GM23248 (cell line): ENCODE measurements at places on chromosomes 11 and 22. TPM values are rescaled to one million over a fixed set of nuclear protein-coding genes. Genes with fewer than 3 reads are reported as not detected.

DNA sequence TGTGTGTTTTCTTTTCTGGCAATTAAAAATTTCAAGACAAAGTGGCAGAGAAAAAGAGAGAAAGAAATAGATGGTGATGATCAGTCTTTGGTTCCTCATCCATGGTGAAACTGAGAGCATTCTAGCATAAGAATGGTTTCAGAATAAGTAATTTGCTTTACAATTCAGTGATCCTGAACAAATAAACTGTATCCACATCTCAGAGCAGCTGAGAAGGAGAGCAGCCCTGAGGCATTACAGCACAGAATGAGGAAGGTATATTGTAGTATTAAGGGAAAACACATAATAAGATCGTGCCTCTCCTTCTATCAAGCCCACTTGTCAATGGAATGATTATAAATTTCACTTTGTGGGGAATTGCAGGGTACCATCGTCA, 17.4 kb downstream of the LUZP2 start:
- no peak for DNase-seq

DNA sequence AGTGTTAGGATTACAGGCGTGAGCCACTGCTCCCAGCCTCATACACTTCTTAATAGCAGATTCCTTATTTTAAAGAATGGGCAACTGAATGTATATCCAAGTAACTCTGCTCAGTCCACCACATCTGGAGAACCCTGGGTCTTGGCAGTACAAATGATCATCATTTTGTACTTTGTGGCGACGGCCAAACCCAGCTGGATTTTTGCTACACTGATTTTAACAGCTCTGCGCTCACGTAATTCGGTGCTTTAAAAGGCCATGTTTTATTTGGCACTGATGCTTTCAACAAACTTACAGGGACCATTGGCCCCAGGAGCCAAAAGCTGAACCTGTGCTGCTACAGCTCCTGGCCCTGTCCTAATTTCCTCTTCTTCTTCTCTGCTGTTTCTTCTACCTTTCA, 60.8 kb upstream of the PDE3B start:
- no peak for DNase-seq

GRCh38 chr11:76768088-76768908, 14.9 kb upstream of the TSKU start:
- DNase-seq: peak; percentile 36

GRCh38 chr11:134801570-134801969, 389.5 kb upstream of the B3GAT1 start:
- DNase-seq: no peak

GRCh38 chr11:6705905-6706535, 22.9 kb upstream of the MRPL17 start:
- peak; percentile 79 for DNase-seq

- no peak for DNase-seq
Measured at GRCh38 chr11:13126430-13126829, 117.3 kb downstream of the RASSF10 start.

C11orf97 gene
- not detected in 2 replicates for total RNA-seq

GSTT2B gene
- 5.3 and 8.7 TPM in 2 replicates for total RNA-seq

NLRP14 gene
- not detected in 2 replicates for total RNA-seq

C1QTNF5 gene
- 23.4 and 27.9 TPM in 2 replicates for total RNA-seq

MMP7 gene
- not detected in 2 replicates for total RNA-seq
